ENCODE measurements at places on chromosomes 2 and 18.

DNA sequence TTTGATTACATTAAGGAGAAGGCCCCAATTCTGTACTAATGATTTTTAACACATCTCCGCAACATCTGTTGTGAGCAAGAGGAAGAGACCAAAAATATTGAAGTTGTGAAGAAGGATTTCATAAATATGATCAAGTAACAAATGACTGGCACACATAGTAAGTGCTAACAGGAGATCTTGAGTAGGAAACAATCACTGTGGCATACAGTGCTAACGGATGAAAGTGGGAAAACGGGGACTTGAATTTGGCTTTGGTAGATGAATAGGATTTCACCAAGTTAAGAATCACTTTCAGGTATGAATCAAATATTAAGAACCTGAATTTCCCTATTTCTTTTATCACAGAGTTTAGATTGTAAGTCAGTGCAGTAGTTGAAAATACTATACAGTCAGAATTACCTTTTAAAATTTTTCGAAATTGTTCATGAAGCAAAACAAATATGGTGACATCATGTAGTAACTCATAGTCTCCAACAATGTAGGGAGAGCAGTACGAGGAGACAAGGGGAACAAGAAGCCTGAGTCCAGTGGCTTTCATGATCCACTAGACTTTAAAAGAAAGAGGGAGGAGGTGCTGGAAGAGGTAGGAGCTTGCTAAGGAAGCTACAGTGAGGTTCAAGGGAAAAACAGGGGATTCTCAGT is 16.3 kb downstream of the CWC22 start:
- DNase-seq, result no peak

- DNase-seq, result no peak
Observed at GRCh38 chr2:118974103-118974993, 32.4 kb downstream of the MARCO start.

- DNase-seq, result no peak
Observed at GRCh38 chr2:220466251-220466691, 838.8 kb downstream of the SLC4A3 start.

GRCh38 chr2:101816598-101816997 is 119.1 kb downstream of the MAP4K4 start:
- DNase-seq, result no peak

- no peak for DNase-seq
Observed at GRCh38 chr2:10269711-10270610, 32.7 kb upstream of the HPCAL1 start.

- no peak for DNase-seq
Observed at GRCh38 chr2:72722492-72723070, 103.3 kb downstream of the EXOC6B start.
